ENCODE measurements at places on chromosomes 7 and 10.

DNA sequence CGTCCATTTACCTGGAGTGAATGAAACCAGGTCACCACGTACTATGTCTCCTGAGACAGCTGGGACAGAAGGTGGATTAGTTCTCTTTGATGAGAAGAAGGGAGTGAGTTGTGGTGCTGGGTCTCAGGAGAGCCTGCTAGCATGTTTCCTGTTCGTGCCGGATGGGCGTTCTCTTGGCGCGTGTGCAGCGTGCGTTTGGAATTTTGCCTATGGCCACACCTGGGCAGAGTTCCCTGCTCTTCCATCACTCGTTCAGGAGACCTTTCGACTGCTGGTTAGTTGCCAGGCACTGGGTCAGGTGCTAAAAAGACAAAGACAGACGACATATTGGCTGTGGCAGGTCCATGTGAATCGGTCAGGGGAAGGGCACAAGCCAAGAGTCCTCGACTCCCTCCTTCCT is 90.3 kb downstream of the TRRAP start:
- no peak for DNase-seq

GRCh38 chr10:104317726-104318299 is 20.5 kb downstream of the ITPRIP start:
- no peak for DNase-seq

DNA sequence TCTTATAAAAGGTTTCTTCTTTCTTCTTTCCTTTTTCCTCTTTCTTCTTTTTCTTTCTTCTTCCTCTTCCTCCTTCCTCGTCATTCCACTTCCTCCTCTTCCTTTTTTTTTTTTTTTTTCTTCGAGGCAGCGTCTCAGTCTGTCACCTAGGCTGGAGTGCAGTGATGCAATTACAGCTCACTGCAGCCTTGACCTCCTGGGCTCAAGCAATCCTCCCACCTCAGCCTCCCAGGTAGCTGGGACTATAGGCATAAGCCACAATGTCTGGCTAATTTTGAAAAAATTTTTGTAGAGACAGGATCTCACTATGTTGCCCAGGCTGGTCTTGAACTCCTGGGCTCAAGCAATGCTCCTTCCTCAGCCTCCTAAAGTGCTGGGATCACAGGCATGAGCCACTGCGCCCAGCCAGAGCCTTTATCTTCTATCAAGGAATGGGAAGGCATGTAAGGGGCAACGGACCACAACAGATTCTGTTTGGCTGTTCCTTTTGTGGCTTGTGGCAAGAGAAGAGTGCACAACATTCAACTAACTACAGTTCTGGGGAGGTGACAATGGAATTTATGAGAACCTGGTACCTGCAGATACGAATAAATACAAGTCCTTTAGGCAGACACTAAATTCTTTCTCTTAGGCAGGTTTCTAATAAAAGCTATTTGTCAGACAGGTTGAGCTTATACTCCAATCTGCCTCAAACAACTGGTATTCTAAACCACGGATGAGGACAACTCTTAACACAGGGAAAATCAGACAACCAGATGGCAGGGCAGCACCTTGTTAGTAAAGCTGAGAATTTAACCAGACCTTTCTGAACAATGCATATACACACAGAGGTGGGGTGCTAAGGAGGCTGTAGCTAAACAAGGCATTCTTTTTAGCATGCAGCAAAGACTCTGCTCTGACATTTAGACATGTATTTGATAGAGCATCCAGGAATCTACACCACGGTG is 100.3 kb downstream of the DOCK4 start:
- no peak for DNase-seq

DNA sequence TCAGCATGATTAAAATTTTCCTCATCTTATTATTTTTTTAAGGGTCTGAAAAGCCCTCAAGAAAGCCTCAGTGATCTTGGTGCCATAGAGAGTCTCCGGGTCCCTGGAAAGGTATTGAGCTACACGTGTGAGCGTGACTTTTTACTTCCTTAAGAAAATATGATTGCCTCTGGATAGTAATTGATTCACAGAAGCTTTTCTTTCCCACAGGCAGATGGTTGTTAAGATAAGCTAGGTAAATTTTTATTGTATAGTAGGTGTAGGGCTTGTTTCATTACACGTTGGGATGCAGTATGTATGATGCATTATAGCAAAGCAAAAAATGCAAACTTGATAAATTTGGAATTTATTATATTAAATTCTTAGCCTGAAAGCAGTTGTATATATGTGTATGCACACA is 7.7 kb downstream of the VPS50 start:
- DNase-seq: no peak

DNA sequence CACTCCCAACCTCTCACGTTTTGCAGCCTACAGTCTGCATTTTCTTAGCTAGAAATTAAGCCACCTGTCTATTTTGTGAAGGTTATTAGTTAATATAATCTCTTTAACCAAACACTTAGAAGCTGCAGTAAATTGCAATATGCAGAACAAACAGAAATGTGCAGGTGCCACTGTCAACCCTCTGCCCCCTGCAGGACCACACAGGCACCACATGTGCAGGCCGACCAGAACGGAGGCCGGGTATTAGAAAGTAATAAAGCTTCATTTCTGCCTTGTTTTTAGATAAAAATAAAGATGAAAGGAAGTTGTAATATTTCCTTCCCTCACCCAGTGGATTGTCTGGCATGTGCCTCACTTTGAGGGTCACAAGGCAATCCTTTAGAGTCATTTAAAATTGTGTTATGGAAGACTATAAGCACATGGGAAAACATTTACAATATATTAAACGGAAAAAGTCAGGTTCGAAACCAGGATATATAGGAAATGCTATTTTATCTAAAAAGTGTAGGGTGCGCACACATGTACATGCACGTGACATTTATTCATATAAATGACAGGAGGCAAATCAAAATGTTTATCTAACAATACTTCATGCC is 158.2 kb downstream of the ARHGAP12 start:
- DNase-seq: no peak

DNA sequence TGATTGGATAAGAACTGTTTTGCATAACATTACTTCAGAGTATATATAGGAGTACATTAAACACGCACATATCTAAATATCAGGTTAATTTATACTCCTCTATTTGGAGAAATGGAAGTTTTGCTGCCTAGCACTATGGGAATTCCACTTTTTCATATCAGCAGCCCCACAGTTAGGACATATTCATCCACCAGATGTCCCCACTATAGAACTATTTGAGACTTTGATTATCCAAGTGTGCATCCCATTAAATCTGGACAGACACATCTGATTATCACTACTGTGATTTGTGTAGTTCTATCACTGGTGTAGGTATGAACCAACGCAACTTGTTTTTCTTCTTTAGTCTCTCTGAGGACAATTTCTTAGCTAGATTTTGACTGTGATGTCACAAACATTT is 345.7 kb downstream of the THSD7A start:
- DNase-seq: no peak

DNA sequence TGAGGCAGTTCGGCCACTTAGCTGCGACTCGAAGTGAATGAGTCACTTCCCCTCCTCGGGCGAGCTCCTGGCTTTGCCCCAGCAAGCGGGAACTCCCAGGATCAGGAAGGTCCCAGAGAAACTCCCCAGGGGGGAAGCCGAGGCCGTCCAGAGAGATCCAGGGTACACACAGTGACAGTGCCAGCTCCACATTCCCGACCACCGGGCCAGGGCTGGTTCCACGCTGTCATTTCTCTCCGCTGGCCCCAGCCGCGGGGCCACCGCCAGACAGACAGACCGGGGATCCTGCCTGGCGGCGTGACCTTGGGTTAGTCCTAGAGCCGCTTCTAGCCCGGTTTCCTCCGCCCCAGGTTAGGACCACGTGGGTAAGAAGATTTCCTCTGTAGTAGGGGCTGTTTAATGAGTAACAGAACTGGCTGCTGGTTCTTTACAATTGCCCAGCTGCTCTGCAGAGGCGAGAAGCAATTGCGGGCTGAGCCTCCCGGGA is 463 bp upstream of the UPP1 start:
- DNase-seq: peak; percentile 17

DNA sequence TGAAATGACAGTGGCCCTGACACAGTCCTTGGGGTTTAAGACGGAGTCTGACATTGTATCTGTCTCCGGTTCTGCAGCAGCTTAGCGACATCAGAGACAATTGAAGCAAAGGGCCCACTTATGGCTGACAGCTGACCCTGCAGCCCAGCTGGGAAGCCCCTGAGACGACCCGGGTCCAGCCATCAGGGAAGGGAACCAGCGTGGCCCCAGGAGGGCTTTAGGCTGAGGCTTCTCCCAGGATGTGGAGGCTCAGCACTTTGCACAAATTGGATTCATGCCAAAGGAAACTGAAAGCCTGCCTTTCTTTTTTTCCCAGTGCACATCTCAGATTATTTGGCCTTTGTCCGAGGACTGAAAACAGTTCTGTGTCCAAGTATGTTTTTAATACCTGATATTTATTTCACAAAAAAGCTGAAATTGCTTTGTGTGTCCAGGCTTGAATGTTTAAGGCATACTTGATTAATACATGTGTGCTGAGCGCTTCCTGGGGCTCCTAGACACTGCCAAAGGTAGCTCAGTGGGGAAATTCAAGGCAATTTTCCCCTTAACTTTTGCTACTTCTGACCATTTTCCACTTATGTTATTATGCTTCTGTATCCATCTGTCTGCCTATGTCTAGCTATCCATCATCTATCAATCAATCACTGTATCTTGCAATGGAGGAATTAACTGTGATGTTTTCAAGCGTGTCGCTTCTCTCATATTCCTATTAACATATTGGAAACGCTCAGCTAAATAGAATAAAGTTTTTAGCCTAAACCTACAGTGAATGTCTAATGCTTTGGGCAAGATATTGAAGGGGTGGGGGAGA is 34.8 kb downstream of the KLF6 start:
- DNase-seq: peak; percentile 54

GRCh38 chr10:10045765-10046028 is 972.0 kb upstream of the CELF2 start:
- DNase-seq: no peak

DNA sequence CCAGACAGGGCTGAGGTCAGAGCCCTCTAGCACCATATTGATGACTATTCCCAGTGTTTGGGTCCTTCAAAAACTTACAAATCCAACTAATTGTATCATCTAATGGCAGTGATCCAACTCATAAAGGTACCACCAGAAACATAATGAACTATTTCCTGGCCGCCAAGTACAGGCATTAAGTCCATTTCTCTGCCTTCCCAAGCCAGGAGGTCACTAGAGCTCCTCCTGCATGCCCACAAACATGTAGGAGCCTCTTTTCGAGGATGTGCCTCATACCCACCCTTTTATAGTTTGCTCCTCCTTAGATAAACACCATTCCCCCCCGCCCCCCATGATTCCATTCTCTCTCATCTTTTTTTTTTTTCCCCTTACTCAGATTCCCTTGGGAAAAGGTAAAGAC is 91.3 kb downstream of the CHN2 start:
- no peak for DNase-seq

- DNase-seq: no peak
Measured at GRCh38 chr7:32881074-32881982, 10.2 kb downstream of the KBTBD2 start.

DNA sequence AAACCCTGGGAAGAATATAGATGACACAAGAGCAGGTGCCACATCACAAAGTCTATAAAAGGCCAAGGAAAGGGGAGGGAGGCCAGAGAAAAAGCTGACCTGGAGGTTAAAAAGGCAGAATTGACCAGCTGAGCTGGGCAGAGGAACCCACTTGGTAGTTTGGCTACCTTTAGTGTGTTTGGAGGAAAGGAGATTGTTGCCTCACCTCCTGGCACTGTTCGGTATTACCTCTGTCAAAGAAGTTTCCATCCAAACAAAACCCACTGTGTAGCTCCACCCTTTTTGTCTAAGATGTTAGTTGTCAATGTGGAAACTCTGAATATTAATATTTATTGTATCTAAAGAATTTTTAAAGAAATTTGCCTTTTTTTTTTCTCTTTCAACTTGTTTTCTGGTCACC is 23.4 kb downstream of the ENTPD7 start:
- DNase-seq: no peak

GRCh38 chr7:31284106-31284505 is 56.4 kb downstream of the NEUROD6 start:
- peak; percentile 37 for DNase-seq

DNA sequence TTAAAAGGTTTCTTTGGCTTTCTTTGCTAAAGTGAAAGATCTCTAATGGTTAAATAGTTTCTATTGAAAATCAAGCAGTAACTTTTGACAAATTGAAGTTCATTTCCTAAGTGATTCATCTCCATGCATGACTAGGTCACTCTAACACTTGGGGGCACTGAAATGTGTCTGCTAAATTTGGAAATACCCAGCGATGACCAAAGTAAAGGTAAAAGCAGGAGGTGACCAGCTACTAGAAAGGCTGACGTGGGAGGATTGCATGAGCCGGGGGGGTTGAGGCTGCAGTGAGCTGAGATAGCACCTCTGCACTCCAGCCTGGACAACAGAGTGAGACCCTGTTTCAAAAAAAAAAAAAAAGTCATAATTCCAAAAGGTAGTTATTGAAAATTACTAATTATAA is 111.8 kb upstream of the GPR141 start:
- DNase-seq: no peak

GRCh38 chr10:100100651-100101184 is 19.0 kb upstream of the CPN1 start:
- DNase-seq: no peak

GRCh38 chr10:36114913-36115312 is 472.8 kb upstream of the FZD8 start:
- no peak for DNase-seq

GRCh38 chr10:51014680-51015389 is 59.5 kb upstream of the PRKG1 start:
- no peak for DNase-seq

GRCh38 chr7:19327018-19327417 is 181.8 kb upstream of the FERD3L start:
- DNase-seq: no peak

GRCh38 chr10:13715100-13715499 is 128.3 kb downstream of the PRPF18 start:
- DNase-seq: no peak

DNA sequence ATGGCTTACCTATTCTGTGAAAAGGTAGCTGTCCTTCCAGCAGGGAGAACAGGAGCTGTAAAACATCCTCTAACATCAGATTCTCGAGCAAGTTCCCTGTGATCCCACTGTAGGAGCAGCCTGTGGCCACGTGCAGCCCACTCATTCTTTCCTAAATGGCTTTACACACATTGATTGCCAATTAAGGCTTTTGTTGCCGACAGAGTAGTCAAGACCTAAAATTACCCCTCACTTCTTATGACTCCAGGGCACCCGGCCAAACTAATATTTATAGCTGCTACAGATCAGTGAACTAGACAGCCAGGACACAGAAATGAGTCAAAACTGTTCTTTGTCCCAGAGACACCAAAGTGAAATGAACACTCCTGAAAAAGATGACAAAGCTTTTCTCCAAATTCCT is 832.1 kb downstream of the SORCS3 start:
- DNase-seq: no peak

GRCh38 chr7:23333671-23334246 is 34.6 kb downstream of the MALSU1 start:
- no peak for DNase-seq

GRCh38 chr7:26449175-26450165 is 157.8 kb downstream of the SNX10 start:
- no peak for DNase-seq

DNA sequence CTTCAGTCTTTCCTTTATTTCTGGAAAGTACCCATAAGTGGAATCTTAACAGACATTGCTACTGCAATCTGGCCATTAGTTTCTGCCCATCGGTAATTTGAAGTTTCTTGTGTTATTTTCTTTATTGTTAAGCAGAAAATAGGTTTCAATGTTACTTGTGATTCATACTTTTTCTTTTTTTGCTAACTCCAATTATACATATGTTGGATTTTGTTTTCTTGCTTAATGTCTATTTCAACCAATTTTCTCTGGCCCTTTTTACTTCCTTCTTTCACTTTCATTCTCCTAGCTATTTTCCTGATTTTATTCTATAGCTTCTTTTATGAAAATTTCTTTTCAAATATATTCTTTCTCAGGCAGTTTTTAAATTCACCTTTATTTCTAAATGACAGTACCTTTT is 457.4 kb downstream of the TCERG1L start:
- DNase-seq: no peak
